Muscle of back (tissue), 13 donors: ENCODE measurements at places on chromosomes 12 and 14.

GRCh38 chr14:101460521-101460920, 100.8 kb upstream of the DIO3 start:
- no peak for DNase-seq

GRCh38 chr14:23125933-23126524, 7.0 kb upstream of the CEBPE start:
- DNase-seq: no peak

- no peak for DNase-seq
Measured at GRCh38 chr12:19963972-19964371, 404.4 kb upstream of the PDE3A start.

DNA sequence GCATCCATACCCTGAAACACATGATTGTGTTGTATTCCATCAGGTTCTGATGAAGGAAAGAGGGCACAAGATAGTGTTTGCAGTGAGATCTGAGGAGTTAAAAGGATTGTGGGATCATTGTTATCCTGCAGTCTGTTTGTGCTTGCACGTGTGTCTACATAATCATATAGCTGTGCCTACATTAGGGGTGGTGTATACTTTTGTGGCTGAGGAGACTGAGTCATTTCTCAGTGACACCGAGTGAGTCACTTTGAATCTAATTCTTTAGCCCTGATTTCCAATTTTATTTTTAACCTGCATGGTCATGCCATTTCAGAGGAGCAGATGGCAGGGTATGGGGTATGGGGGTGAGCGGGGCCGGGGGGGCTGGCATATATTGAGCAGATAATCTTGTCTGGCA, 133.2 kb downstream of the ANO4 start:
- no peak for DNase-seq

DNA sequence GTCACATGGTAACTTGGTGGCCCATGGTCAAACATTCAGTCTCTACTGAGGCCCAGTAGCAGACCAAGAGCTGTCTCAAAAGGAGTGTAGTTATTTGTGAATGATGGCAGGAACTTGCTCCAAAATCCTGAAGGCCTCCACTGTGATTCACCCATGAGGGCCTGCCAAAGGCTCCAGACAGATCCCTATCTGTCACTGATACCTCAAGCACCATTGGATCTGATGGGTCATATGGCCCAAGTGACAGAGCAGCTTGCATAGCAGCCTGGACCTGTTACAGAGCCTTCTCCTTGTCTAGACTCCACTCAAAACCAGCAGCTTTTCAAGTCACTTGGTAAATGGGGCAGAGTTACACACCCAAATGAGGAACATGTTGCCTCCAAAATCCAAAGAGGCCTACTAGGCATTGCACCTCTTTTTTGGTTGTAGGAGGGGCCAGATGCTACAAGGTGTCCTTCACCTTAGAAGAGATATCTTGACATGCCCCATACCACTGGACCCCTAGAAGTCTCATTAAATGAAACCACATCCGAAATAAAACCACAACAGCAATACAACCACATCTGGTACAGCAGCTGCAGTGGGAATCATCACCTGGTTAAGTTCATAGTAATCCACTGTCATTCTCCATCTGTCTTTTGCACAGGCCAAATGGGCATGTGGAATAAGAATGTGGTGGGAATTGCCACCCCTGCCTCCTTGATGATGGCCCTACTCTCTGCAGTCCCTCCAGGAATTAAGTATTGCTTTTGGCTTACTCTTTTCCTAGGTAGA, 150.4 kb upstream of the MAX start:
- no peak for DNase-seq
